Glomerular endothelial cell (primary cell): ENCODE measurements at places on chromosomes 6 and 20. TPM values are rescaled to one million over a fixed set of nuclear protein-coding genes. Genes with fewer than 3 reads are reported as not detected.

The CYP39A1 gene
- total RNA-seq: 1.9 TPM in 1 of 2 replicates, not detected in the other

The ADGRF1 gene
- total RNA-seq: 0.82 TPM in 1 of 2 replicates, not detected in the other

The LY6G6F gene
- not detected in 2 replicates for total RNA-seq

The NDUFAF4 gene
- total RNA-seq: 19.3 and 31.4 TPM in 2 replicates

GRCh38 chr20:38825901-38826625, 20.6 kb downstream of the PPP1R16B start:
- no peak for DNase-seq

DNA sequence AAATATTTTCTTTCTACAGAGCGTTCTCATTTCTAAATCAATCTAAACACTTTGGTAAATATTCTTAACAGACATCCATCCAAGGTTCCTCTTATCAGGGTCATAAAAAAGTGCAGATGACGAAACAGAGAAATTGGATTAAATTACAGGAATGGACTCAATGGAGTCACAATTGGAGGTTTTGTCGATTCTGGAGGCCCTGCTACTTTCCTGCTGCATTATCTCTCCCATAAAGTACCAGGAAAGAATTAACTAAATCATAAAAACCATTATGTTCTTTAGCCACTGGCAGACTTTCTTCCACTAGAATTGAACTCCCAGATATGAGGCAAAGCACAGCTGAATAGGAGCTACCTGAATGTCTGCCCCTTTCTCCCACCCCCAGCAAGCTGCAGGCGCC, 610.6 kb downstream of the HDGFL1 start:
- no peak for DNase-seq

GRCh38 chr6:39377539-39377950, 55.0 kb upstream of the KCNK16 start:
- no peak for DNase-seq

DNA sequence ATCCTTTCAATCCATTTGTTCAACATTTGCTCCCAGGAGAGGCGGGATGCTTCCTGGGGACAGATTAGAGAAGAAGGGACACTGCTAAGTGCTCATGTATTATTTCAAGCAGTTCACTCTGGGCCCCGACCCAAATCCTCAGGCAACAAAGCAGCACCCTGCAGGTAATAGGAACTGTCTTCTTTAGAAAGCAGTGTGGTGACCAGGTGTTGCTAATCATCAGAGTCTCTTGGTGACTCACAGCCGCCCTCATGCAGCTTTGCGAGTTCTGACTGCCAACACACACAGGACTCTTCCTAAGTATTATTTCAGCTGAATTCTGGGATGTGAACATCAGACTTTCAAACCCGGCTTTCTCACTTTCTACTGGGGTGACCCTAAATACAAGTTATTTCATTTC, 356.4 kb downstream of the PRKN start:
- DNase-seq: no peak

DNA sequence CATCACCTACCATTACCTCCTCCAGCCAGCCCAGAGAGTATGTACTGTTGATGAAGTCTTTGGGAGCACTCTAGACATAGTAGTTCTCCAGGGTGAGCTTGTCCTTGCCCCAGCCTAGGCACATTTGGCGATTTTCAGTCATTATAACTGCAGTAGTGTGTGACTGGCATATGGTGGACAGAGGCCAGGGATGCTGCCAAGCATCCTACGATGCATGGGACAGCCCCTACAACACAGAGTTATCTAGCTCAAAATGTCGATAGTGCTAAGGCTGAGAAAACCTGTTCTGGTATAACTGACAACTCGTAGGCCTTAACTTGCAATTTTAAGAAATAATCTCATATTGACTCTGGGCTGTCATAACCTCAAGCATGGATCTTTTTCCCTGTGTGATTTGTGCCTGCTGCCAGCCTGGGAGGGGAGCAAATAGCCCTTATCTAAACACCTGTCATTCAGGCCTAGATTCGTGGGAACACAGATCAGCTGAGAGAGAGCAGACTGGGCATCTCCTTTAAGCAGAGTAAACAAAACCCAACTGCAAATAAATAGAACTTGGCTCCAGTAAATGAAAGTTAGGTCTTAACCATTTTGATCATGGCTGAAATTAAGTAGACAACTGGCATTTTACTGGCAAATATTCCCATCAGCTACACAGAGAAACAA, 102.6 kb downstream of the SPTLC3 start:
- DNase-seq: no peak

DNA sequence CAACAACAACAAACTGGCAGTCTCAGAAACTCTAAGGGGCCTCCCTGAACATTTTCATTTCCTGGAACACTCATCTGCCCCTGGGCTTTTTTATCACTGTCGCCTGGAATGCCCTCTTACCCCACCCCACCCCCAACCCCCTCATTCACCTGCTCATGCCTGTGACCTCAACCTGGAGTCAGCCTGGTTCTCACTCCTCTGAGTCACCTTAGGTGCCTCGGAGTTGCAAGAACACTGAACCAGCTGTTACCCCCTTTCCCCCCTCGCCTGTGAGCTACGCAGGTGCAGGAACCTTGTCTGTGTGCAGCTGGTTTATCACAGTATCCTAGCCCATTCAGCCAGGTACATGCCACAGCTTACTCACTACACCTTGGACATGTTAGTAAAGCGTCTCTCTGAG, 12.8 kb upstream of the SNAI1 start:
- DNase-seq: no peak

- DNase-seq: no peak
These were observed 51.6 kb upstream of the RIN2 start for GRCh38 chr20:19706463-19706862.

DNA sequence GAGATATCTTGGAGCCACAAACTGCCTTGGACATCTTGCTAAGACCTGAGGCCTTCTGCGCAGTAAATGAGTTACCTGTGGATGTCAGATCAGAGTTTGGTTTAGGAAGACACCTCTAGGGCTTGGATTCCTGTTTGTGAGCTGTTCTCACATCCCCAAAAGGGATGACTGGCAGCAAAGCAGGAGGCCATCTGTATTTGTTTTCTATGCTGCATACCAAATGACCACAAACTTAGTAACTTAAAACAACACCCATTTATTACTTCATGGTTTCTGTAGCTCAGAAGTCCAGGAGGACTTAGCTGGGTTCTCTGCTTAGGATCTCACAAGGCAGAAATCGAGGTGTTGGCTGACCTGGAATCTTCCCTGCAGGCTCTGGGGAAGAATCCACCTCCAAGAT, 116.7 kb downstream of the UNC5CL start:
- DNase-seq: no peak
